ENCODE measurements at places on chromosomes 1 and 21. TPM values are rescaled to one million over a fixed set of nuclear protein-coding genes. Genes with fewer than 3 reads are reported as not detected.

SPRR4 gene
- polyA plus RNA-seq: 2.1 TPM

ELOVL1 gene
- polyA plus RNA-seq: 44.8 TPM

ETNK2 gene
- polyA plus RNA-seq: 9.8 TPM

DAB1 gene
- polyA plus RNA-seq: 0.23 TPM

TSPAN2 gene
- 3.2 TPM for polyA plus RNA-seq

SPATA45 gene
- 0.18 TPM for polyA plus RNA-seq

MEX3A gene
- polyA plus RNA-seq: 0.55 TPM

TOE1 gene
- 12.0 TPM for polyA plus RNA-seq

LCE3D gene
- 15.7 TPM for polyA plus RNA-seq

SLAMF7 gene
- polyA plus RNA-seq: 17.6 TPM

ITGB3BP gene
- polyA plus RNA-seq: 34.2 TPM

PTPRF gene
- polyA plus RNA-seq: 40.6 TPM

CEP104 gene
- polyA plus RNA-seq: 11.7 TPM

RAB42 gene
- polyA plus RNA-seq: 18.6 TPM

KPRP gene
- polyA plus RNA-seq: 0.21 TPM

ADCY10 gene
- polyA plus RNA-seq: 0.30 TPM

PLA2G2A gene
- 84.5 TPM for polyA plus RNA-seq

GIPC2 gene
- 1.3 TPM for polyA plus RNA-seq

TRPM2 gene
- polyA plus RNA-seq: 9.4 TPM

NTMT2 gene
- not detected for polyA plus RNA-seq

MMP23B gene
- 2.7 TPM for polyA plus RNA-seq

TCEA3 gene
- 5.5 TPM for polyA plus RNA-seq

DVL1 gene
- 40.9 TPM for polyA plus RNA-seq

LEFTY1 gene
- 1.2 TPM for polyA plus RNA-seq

ACTN2 gene
- polyA plus RNA-seq: 1.3 TPM

ERVH48-1 gene
- 1.1 TPM for polyA plus RNA-seq

DIPK1A gene
- 13.1 TPM for polyA plus RNA-seq

DHX9 gene
- polyA plus RNA-seq: 108 TPM

SPRR1A gene
- 41.1 TPM for polyA plus RNA-seq

GPN2 gene
- 17.9 TPM for polyA plus RNA-seq

TEKT2 gene
- polyA plus RNA-seq: 1.5 TPM

TRABD2B gene
- polyA plus RNA-seq: 0.75 TPM

FLG2 gene
- 1.8 TPM for polyA plus RNA-seq

MANEAL gene
- 1.8 TPM for polyA plus RNA-seq

LEFTY2 gene
- 1.5 TPM for polyA plus RNA-seq

LMX1A gene
- 0.11 TPM for polyA plus RNA-seq

Measured in thymus (tissue), 14 donors.